ENCODE measurements at places on chromosomes 1 and 21. TPM values are rescaled to one million over a fixed set of nuclear protein-coding genes. Genes with fewer than 3 reads are reported as not detected.

The MROH9 gene
- not detected for total RNA-seq

The FAM72B gene
- total RNA-seq: 2.5 TPM

The GPR25 gene
- total RNA-seq: not detected

The CCDC28B gene
- 15.4 TPM for total RNA-seq

The BRDT gene
- not detected for total RNA-seq

All from smooth muscle cell of the umbilical artery (primary cell).